ENCODE measurements at places on chromosomes 5 and 9.

GRCh38 chr9:77512876-77513275 is 135.2 kb downstream of the GNA14 start:
- DNase-seq = no peak

DNA sequence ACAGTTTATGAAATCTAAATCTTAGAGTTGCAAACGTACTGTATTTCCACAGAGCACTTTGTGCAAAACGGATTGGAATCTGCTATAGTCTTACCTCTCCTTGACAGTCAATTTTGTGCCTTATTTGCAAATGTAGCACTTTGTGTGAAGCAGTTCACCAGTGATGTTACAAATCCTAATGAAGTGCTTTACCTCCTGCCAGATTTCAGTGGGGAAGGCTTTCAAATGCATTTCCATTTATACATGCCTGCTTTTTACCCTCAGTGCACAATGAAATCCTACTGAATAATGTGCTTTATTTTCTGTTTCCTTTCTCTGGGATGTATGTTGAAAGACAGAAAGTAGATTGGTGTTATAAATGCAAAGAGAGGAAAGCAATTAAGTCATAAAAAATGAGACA is 2141.6 kb upstream of the C9orf72 start:
- DNase-seq = no peak

DNA sequence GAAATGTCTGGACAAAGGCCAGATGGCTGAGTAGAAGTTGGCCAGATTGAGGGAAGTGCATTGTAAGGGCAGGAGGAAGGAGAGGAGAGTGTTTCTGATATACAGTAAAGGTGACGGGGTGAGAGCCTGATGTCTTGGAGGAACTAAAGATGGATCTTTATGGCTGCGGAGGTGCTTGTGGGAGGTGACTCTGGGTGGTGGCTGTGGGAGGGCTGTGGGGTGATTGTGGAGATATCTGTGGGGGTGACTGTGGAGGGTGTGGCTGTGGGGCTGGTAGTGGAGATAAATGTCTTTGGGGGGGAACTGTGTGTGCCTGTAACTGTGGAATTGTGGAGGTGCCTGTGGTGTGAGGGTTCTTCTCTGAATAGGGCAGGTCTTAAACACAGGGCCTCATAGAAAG is 121.4 kb downstream of the CMYA5 start:
- no peak for DNase-seq

DNA sequence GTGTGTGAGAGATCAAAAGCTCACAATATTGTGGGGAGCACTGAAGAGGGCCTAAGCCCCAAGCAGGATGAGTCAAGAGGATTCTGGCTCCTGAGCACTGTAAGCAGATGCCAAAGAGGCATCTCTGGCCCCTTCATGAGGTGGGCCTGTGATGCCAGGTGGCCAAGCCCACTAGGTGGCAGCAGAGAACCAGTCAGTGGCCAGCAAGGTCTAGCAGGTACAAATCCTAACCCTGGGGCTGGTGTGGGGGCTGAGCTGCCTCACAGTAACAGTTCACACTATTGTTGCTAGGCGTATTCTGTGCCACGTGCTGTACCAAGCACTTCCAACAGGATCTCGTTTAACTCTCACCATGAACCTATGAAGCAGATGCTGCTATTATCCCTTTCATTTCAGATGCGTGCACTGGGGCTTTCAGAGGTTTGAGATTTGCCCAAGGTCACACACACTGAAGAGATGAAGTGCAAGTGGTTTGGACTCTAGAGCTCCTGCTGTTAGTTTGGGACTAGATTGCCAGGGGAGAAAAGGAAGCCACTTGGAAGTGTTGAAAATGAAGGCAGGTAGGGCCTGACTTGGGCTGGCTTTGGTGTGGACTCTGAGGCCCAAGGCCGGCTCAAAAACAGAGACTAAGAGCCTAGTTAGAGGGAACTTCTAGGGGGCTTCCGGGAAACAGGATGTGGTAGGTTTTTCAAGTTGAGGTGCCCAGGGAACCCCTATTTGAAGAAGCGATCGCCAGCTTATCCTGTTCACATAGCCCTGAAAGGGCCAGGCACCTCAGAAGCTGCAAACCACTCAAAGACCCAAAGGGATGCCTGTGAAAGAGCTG is 4.4 kb upstream of the MLANA start:
- peak; percentile 79 for DNase-seq

DNA sequence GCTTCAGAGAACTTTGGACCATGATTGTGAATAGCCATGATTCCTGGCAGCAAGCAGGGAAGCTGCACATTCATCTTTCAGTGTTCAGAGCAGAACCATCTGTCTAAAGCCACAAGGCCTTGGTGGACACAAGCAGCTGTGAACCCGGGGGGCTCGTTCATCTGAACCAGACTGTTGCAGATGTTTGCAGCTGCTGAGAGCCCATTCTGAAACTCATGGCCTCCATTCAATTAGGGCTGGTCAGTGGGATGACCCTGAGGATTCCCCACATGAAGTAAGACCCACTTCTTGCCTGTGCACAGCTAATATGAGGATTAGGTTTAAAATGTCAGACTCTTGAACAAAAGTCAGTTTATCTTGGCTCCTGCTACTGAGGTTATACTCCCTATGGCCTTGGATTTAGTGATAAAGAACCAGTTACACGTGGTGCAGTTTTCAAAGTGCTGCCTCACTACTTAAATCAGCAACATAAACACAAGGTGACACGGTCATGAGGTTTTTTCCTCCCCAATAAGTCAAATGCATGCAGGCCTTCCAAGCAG is 109.8 kb upstream of the IFNK start:
- DNase-seq = no peak

DNA sequence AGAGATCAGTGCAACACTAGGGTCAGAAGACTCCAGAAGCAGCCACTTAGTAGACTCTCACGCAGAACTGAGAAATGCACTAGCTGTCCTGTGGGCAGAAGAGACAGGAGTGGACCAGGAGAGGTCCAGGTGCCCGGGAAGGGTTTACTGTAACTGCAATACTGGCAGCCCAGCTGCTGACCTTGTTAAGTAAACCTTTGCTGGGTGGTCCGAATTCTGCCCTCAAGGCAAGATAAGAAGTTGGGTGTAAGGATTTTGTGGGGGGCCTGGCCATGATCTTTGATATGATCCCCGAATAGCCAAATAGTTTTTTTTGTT is 91.3 kb downstream of the PDE6A start:
- no peak for DNase-seq

GRCh38 chr5:80837679-80838078 is 122.5 kb upstream of the RASGRF2 start:
- DNase-seq = no peak

- DNase-seq = no peak
Observed at GRCh38 chr5:147384346-147385193, 125.3 kb downstream of the DPYSL3 start.

DNA sequence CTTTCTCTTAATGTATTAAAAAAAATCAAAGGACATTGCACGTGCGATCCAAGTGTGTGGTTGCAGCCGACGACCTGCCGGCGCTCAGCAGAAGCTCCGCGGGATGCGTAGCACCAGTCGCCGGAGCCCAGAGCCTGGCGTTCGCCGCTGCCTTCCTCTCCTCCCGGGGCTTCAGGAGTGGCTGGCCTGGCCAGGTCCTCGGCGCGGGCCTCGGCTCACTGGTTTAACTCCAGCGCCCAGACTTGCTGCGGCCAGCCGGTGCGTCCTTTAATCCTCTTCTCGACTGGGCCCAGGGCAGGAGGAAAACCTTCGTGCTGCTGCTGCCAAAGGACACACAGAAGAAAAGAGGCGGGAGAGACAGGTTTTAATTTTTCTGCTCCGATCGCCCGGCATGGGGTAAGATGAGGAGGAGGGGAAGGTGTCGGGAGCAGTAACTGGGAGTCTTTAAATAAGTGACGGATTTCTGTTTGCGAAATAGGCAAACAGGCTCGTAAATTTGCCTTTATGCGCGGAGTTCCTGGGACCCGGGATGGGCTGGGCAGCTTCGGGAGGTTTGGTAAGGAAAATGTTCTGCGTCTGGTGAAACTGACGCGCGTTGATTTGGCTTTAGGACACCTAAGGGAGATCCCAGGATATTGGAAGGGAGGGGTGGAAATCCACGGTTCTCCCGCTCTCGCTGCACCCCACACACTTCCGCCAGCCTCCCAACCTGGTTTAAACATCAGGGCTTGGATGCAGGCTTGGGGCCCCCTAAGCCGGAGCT is 2.3 kb downstream of the HAND1 start:
- no peak for DNase-seq

GRCh38 chr5:7208938-7209337 is 187.0 kb upstream of the ADCY2 start:
- DNase-seq = no peak

DNA sequence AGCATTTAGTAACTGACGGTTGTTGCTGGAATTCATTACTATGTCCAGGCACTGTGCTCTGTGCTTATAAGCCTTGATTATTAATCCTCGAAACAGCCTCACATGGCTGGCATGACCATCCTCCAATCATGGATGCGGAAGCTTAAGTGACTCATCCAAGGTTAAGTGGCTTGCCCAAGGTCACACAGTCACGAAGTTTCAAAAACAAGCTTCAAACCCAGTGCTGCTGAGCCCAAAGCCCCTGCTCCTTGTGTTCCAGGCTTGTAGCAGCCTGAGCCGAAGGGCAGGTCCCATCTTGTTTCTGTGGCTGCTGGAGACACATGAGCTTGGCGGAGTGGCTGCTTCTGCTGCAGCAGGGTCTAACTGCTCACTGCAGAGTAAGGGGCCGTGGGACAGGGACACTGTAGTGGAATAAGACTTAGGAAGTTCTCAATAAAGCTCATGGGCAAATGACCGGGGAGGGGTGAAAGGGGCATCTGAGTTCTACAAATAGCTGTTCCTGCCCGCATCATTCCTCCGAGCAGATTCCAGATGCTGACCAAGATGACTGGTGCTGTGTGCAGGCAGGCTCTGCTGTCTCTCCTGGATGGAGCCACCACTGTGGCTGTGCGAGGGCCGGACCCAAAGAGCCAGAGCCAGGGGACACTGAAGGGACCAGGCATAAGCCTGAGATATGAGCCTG is 32.4 kb downstream of the WHRN start:
- DNase-seq = no peak

DNA sequence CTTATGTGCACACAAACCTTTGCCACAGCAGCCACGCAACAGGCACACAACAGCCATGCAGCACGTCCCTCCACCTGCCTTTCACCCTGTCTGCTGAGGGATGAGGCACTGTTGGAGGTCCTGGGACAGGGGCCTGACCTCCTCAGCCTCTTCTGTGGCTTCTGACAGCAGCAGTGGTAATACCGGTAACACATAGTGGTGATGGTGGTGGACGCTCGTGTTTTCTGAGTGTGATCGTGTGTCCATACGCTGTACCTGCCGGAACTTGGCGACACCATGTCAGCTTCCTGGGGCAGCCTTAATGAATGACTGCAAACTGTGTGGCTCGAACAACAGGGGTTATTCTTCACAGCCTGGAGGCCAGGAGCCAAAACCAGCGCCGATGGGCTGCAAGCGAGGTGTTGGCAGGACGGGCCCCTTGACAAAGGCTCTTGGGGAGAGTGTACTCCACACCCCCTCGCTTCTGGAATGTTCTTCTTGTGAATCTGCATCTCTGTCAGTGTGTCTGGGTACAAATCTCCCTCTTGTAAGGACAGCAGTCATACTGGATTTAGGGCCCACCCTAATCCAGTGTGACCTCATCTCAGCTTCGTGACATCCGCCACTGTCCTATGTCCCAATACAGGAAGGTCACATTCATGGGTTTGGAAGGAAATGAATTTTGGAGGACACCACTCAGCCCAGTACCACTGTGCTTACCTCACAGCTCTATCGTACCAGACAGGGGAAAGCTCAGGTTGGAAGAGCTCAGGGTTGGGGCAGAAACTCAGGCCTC is 55.3 kb upstream of the EXOC3 start:
- no peak for DNase-seq

DNA sequence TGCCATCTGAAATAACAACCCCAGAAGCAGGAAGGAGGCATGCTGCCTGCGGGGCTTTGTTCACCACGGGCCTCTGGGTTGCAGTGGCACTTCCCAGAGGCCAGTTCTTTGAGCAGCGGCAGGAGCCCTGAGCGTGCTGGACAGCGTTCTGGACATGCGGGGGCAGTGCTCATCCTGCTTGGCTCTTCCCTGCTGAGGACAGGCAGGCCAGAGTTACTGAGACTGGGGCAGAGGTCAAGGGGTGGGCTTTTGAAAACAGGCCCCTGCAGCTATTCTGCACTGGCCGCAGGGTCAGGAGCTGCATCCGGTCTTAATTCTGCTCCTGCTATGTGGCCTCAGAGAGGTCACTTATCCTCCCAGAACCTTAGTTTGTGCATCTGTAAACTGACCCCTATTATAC is 258.6 kb downstream of the FSTL4 start:
- no peak for DNase-seq

- DNase-seq = no peak
Observed at GRCh38 chr9:114470581-114470980, 34.7 kb downstream of the WHRN start.

- DNase-seq = no peak
Observed at GRCh38 chr5:38642189-38642911, 85.9 kb upstream of the LIFR start.

- peak; percentile 25 for DNase-seq
Observed at GRCh38 chr5:131589510-131590348, 45.3 kb downstream of the RAPGEF6 start.

- no peak for DNase-seq
Observed at GRCh38 chr9:133307301-133307700, 28.7 kb downstream of the SURF6 start.

DNA sequence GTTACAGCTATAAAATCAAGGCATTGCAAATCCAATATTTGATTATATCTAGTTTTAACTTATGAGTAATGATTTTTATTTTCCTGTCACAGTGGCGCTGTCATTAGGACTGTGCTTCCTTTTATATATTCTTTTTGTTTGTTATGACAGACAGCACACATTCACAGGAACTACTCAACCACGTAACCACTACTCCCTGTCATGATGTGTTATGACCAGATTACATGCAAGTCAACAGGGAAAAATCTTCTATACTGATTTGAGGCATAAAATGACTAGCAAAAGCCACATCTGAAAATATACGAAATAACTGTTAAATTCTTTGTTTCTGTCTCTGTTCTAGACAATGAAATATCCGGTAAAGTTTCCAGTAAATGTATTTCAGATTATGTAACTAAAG is 25.4 kb downstream of the SREK1 start:
- DNase-seq = no peak

- no peak for DNase-seq
Observed at GRCh38 chr5:82717738-82718137, 359.5 kb downstream of the TMEM167A start.

GRCh38 chr5:176529741-176530141 is 7.5 kb downstream of the RNF44 start:
- DNase-seq = peak; percentile 42

DNA sequence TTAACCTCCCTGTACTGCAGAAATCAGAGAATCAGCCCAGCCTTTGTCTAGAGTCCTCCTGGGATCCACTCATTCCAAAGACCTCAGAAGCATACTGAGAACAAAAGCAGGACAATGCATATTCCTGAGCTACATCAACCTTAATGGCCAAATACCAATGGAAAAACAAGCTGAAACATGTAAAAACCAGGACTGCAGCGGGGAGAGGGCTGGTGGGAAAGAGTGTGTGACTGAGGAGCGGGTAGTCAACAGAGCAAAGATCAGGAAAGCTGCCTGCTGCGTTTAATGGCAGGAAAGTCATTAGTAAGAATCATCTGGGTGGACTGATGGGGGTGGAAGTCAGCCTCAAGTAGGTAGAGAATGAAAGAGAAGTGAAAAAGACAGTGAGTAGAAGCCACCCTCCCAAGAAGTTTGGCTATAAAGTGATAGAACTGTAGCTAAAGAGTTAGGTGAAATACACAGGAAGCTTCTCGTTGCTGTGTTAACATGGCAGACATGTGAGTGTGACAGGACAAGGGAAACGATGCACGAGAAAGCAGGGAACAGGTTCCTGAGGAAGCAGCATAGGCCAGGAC is 88.1 kb downstream of the OTULIN start:
- DNase-seq = no peak

Data from GDM1 (cell line).